ENCODE measurements at places on chromosomes 6 and 20. TPM values are rescaled to one million over a fixed set of nuclear protein-coding genes. Genes with fewer than 3 reads are reported as not detected.

Gene LHFPL5
- total RNA-seq, result not detected

Gene RAET1G
- 10.8 TPM for total RNA-seq

Gene ENPP3
- 0.47 TPM for total RNA-seq

Gene GATA5
- total RNA-seq, result 3.7 TPM

Gene TINAG
- not detected for total RNA-seq

Gene SLC17A3
- total RNA-seq, result not detected

Gene PLN
- 3.4 TPM for total RNA-seq

Gene TNFRSF6B
- 91.9 TPM for total RNA-seq

Gene LY6G6F
- not detected for total RNA-seq

Gene EPHA7
- 0.12 TPM for total RNA-seq

Gene SLC35D3
- not detected for total RNA-seq

Gene LKAAEAR1
- not detected for total RNA-seq

Gene CCDC170
- 2.6 TPM for total RNA-seq

Gene SFTA2
- total RNA-seq, result not detected

Gene NFATC2
- 12.4 TPM for total RNA-seq

Gene OLIG3
- not detected for total RNA-seq

Gene LIME1
- 9.6 TPM for total RNA-seq

Gene CDC25B
- total RNA-seq, result 29.3 TPM

Gene TFAP2C
- 11.6 TPM for total RNA-seq

Gene SS18L1
- 11.5 TPM for total RNA-seq

Gene GNAS
- total RNA-seq, result 738 TPM

Gene MUC22
- total RNA-seq, result not detected
